ENCODE measurements at places on chromosomes 2 and 18.

GRCh38 chr2:29480426-29480825 lies 365.2 kb downstream of the CLIP4 start:
- DNase-seq = no peak

DNA sequence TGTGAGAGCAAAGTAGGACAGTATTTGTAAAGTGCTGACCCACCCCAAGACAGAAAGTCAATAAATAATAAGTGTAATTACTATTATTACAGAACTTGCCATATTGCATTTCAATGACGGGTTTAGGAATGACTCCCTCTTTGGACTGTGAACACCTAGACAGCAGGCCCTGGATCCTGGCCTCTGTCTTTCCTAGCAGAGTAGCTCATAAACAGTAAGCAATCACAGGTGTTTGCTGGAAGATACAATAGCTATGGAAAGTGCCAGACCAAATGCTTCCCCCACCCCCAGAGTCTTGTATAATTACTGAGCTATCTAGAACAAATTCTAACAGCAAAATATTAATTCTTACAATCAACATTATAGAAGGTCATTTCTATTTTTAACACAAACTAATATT lies 20.1 kb upstream of the MYO1B start:
- no peak for DNase-seq

- no peak for DNase-seq
Measured at GRCh38 chr2:127567351-127567854, 31.9 kb downstream of the MYO7B start.

GRCh38 chr2:1829796-1830195 lies 85.5 kb upstream of the PXDN start:
- no peak for DNase-seq

- DNase-seq = no peak
Measured at GRCh38 chr2:36452260-36452659, 96.7 kb downstream of the CRIM1 start.

DNA sequence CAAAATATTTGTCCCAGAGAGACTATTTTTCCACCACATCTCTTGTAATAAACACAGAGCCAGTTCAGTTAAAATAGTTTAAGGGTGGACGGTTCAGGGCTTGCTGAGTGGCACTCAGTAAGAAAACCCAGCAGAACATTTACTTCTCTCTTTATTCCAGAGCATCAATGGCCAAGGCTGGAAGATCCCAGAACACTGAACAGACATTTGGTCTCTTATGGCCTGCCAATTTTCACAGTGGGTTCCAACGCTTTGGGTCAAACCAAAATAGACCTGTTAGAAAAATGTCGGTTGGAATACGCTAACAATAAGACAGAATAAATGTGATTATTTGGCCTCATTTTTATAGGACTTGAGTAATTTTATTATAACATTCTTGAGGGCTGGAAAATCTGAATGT lies 580.3 kb upstream of the TMEFF2 start:
- no peak for DNase-seq

- no peak for DNase-seq
Measured at GRCh38 chr2:199462347-199462955, 4.7 kb upstream of the SATB2 start.

- no peak for DNase-seq
Measured at GRCh38 chr2:161695225-161695624, 71.0 kb downstream of the SLC4A10 start.

DNA sequence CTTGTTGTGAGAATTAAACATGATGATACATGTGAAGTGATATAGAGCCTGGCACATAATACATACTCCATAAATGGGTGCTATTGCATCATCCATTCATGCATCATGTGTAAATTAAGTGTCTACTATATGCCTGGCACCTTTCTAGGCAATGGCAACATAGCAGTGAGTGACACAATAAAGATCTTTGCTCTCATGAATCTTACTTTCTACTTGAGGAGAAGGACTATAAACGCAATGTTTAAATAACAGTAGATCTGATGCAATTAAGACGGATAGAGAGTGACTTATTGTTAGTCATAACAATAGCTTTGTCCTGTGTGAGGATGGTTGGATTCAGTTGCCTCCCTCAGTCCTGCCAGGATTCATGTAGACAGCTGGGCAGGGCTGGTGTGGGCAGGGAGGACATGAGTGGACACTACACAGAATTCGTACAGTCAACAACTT lies 88.4 kb upstream of the NPAS2 start:
- DNase-seq = no peak

DNA sequence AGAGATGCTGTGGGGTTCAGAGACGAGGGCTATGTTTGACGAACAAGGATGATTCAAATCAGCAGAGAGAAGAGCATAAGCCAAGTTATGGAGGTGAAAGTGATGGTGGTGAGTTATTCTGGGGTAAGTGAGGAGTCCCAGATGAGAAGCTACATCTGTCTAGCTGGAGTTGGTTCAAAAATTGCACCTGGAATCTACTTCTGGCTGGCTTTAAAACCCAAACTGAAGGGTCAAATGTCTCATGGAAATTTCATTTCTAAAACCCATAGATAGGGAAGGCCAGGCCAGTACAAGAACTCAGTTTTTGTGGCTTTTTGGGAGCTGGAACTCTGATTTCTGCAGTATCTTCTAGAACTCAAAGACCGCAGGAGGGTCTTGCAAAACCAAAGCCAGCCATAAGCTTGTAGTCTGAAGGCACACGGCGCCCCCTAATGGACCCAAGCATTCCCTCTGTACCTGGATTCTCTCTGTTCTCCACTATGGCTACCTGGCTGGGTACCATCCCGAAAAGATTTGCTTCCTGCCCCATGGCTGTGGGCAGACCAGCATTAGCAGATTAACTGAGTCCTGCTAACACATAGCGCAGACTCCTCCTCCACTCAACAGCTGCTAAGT lies 229.1 kb upstream of the SLC14A2 start:
- DNase-seq = no peak

DNA sequence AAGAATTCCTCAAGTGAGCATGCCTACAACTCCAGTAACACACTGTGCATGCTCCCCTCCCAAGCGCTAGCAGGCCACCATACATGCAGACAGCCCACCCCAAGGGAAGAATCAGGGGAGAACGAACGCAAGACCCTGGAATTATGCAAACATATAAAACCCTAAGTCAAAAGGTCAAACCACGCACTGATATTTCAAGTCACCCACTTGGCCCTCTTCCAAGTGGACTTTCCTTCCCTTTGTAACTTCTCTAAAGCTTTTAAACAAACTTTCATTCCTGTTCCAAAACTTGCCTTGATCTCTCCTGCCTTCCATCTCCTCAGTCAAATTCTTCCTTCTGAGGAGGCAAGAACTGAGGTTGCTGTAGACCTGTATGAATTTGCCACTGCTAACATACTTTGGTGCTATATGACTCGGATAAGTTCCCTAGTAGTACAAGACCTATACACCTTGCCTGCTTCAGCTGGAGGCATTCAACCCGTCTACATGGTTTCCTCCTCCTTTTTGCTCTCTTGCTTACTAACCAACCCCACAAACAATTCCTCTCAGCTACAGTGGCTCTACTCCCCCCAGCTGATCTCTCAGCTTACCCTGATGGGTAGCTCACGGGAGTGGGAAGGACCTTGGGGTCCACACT lies 11.1 kb upstream of the RPIA start:
- no peak for DNase-seq

- no peak for DNase-seq
Measured at GRCh38 chr2:30230497-30231211, 680 bp upstream of the LBH start.

Data from omental fat pad (tissue), 4 donors.